ENCODE measurements at places on chromosomes 12 and 14.

GRCh38 chr14:23146351-23146910 lies 27.4 kb upstream of the CEBPE start:
- DNase-seq = no peak

GRCh38 chr14:91377700-91378652 lies 39.6 kb downstream of the CCDC88C start:
- DNase-seq = no peak

DNA sequence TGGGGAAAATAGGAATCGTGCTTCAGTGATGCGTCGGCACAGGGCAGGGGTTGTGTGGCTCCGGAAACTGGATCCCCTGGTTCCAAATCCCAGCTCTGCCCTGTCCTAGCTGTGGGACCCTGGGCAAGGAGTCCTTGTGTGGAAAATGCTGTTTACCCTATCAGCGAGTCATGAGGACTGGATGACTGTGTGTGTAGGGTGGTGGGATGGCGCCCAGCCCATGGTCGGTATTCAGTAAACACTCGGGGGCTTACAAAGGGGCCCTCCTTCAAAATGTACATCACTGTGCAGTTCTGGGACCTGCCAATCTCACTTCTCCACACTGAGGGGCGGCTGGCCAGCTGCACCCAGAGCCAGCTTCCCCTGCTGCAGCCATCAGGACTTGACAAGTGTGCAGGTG lies 24.4 kb downstream of the BRI3BP start:
- DNase-seq = no peak

DNA sequence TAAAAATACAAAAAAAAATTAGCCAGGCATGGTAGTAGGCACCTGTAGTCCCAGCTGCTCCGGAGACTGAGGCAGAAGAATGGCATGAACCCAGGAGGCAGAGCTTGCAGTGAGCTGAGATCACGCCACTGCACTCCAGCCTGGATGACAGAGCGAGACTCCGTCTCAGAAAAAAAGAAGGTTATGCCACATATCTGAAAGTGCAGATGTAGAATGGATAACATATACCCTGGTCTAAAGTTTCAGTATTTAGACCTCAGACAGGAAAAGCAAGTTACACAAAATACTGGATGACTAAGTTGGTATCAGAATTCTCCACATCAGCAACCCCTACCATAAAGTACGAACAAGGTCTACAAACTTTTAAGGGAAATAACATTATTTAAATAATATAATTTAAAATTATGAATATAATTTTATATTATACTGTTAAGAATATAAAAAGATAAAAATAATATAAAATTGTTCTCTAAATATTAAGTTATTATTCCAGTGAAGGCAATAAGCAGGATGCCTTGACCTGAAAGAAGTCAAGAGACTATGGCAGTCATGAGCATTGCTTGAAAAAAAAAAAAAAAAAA lies 169.9 kb downstream of the CRADD start:
- DNase-seq = no peak

GRCh38 chr12:78244916-78245507 lies 414.3 kb downstream of the NAV3 start:
- no peak for DNase-seq

GRCh38 chr12:106093246-106093645 lies 45.5 kb downstream of the NUAK1 start:
- no peak for DNase-seq

- DNase-seq = no peak
Measured at GRCh38 chr12:132430838-132431774, 58.8 kb upstream of the FBRSL1 start.

- peak; percentile 45 for DNase-seq
Measured at GRCh38 chr14:55249423-55249822, 21.8 kb upstream of the FBXO34 start.

DNA sequence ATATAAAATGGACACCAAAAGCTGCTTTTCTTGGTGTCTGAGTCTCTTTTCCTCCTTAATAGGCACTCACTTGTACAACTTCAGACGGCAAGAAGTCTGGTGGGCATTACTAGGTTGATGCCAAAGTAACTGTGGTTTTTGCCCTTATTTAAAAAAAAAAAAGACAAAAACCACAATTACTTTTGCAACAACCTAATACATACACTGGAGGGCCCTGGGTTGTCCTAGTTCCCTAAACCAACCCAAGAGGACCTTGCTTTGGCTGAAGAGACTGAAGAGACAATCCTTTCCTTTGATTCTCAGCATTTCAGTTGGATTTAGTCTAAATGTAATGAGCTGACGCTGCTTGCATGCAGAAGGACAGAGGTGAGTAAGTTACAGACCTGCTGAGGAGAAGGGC lies 16.2 kb upstream of the PLEKHG3 start:
- no peak for DNase-seq

DNA sequence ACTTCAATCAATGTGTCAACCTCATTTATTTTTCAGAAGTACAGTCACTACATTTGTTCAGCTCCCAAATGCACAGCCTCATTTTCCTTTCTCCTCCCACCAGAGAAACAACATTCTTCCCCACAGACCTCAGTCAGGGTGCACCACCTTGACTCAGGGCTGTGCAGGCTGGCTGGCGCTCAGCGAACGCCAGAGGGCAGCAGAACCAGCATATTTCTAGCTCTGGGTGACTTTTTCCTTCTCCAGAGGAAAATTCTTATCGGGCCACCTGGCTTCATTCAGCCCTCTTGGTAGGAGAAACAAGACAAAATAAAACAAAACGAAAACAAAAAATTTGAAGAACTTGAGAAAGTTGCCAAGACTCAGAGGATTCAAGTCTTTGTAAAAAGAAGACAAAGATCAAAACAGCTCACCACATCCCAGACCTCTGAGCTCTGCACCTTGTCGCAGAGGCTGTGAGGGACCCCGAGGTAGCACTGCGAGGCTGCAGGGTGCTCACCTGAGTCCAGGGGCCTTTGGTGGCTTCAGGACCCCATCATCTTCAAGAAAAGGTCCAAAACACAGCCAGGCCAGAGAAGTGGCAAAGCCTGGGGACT lies 33.7 kb downstream of the PAH start:
- DNase-seq = peak; percentile 35

GRCh38 chr14:99043756-99044155 lies 228.2 kb downstream of the BCL11B start:
- no peak for DNase-seq

GRCh38 chr12:12745576-12746211 lies 28.5 kb downstream of the CDKN1B start:
- no peak for DNase-seq

DNA sequence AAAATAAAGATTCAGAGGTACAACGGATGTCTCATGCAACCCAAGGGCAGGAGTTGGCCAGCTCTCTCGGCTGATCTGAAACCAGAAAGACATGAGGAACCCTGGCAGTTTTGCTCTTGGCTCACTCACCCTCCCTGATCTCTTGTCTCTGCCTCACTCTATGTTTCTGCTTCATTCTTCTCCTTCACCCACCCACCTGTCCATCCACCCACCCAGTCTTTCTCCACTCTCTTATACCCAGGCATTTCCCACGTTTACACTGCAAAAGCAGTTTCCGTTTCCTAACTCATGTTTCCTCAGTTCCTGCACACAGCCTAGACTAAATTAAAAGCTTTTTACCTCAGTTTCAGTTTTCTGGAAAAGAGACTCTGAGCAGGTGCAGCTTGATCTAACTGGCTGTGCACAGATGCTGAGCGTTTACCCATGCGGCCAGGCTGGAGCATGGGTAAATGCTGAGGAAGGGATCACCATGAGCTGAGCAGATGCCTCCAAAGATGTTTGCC lies 157.6 kb downstream of the PRKCH start:
- no peak for DNase-seq

GRCh38 chr12:75042125-75042524 lies 167.5 kb downstream of the KCNC2 start:
- no peak for DNase-seq

- peak; percentile 68 for DNase-seq
Measured at GRCh38 chr12:49582850-49583249, 14.9 kb upstream of the MCRS1 start.

GRCh38 chr14:49280566-49280965 lies 305.6 kb downstream of the RPS29 start:
- DNase-seq = no peak

GRCh38 chr12:85568395-85569103 lies 267.7 kb downstream of the RASSF9 start:
- DNase-seq = no peak

DNA sequence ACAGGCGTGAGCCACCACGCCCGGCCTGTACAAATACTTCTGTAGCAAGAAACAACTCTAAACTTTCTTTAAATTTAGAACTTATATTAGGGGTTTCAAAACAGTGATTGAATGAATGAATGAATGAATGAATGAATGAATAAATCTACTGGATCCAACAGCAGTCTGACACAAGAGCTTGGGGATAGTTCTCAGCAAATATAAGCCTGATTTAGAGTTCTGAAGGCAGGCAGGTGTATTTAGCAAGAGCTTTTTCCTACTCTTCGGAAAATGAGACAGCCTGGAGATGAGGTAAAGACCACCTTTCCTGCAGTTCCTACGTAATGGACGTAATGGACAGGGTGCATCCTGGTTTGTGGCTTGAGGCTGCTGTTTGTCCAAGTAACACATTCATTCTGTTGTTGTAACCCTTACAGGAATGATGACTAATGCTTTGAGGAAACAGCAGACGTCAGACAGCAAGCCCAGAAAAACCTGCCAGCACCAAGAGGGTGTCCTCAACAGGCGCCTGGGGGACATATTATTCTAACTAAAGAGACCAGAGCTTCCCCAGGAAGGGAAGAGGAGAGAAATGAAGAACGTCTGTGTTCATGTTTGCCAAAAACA lies 277.4 kb upstream of the SOX5 start:
- peak; percentile 95 for DNase-seq

DNA sequence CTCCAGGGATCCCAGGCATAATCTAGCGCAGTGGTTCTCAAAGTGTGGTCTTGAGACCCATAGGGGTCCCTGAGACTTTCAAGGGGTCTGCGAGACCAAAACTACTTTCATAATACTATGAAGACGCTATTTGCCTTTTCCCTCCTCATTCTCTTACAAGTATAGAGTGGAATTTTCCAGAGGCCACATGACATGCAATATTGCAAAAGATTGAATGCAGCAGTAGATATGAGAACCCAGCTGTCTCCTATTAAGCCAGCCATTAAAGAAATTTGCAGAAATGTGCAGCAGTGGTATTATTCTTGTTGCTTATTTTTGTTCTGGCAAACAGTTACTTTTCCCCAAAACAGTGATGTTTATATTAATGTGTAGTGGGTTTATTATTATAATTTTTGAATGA lies 62.8 kb downstream of the VWF start:
- DNase-seq = no peak

- peak; percentile 33 for DNase-seq
Measured at GRCh38 chr12:124688356-124688992, 121.1 kb upstream of the NCOR2 start.

DNA sequence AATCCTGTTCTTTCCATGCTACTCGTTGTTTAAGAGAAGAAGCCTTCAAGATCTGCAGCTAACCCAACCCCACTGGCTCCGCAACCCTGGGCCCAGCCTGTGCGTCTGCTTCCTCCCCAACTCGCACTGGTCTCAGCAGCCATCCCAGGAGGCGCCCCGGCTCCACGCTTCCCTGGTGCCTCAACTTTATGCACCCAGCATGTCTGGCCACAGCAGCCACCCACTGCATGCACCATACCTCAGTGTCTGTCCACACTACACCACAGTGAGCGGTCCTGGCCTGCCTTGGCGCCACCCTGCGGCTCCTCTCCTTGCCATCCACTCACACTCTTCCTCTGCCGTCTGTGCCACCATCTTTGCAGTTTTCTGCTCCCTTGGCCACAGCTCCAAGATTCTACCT lies 27.0 kb upstream of the DHRS4 start:
- no peak for DNase-seq

- DNase-seq = no peak
Measured at GRCh38 chr12:70247653-70248199, 4.5 kb downstream of the CNOT2 start.

DNA sequence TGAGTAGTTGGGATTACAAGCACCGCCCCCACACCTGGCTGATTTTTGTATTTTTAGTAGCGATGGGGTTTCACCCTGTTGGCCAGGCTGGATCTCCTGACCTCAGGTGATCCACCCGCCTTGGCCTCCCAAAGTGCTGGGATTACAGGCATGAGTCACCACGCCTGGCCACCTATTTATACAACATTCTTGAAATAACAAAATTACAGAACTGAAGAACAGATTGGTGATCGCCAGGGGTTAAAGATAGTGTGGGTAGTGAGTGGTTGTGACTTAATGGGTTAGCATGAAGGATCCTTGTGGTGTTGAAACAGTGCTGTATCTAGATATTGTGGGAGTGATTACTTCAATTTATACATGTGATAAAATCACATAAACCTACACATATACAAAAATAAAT lies 7.4 kb downstream of the GLIPR1L1 start:
- peak; percentile 22 for DNase-seq

DNA sequence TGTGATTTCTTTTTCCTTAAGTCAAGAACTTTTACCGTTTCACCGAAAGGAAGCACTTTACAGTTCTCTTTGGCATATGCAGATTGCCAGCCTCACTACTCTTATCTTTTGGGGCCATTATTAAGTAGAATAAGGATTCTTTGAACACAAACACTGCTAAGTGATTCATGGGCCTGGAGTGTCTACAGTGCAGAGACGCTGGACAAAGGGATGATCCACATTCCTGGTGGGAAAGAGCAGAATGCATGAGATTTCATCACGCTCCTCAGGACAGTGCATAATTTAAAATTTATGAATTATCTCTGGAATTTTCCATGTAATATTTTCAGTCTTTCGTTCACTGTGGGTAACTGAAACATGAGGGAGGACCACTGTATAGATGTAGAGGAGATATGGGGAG lies 90.2 kb downstream of the TTLL5 start:
- no peak for DNase-seq

DNA sequence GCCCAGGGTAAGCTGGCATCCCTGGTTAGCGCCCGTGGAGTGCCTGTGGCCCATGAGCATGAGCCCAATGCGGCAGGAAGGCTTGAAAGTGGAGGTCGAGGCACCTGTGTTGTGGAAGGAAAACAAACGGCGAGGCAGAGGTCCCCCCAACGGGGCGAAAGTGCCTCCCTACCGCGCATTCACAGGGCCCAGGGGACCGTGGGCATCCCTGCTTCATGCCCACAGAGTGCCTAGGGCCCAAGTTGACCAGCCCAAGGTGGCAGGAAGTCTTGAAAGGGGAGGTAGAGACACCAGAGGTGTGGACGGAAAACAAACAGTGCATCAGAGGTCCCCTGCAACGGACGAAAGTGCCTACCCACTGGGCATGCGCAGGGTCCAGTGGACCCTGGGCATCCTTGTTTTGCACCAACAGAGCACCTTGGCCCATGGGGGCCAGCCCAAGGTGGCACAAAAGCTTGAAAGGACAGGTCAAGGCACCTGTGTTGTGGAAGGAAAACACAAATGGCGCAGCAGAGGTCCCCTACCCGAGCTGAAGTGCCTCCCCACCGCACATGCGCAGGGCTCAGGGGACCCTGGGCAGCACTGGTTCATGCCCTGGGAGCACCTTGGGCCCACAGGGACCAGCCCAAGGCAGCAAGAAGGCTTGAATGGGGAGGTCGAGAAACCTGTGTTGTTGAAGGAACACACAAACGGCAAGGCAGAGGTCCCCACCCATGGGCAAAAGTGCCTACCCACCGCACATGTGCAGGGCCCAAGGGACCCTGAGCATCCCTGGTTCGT lies 377.5 kb downstream of the ALG10 start:
- DNase-seq = no peak

- DNase-seq = no peak
Measured at GRCh38 chr14:104080376-104081260, 4.9 kb upstream of the ASPG start.

GRCh38 chr12:62873116-62873825 lies 61.7 kb downstream of the PPM1H start:
- no peak for DNase-seq

- peak; percentile 1 for DNase-seq
Measured at GRCh38 chr12:81992461-81992860, 233.3 kb upstream of the PPFIA2 start.
